Esophagus squamous epithelium (tissue), 5 donors: ENCODE measurements at places on chromosomes 2 and 18. TPM values are rescaled to one million over a fixed set of nuclear protein-coding genes. Genes with fewer than 3 reads are reported as not detected.

LIMS4 gene
- total RNA-seq, result not detected

CXCR1 gene
- total RNA-seq, result not detected

FAHD2A gene
- 9.5 TPM for total RNA-seq

CIDEA gene
- not detected for total RNA-seq

ADRA2B gene
- not detected for total RNA-seq

CFC1 gene
- total RNA-seq, result not detected

LAMA1 gene
- 1.3 TPM for total RNA-seq

CDH2 gene
- 0.38 TPM for total RNA-seq

SCN7A gene
- total RNA-seq, result 23.1 TPM

SAG gene
- total RNA-seq, result not detected

NT5DC4 gene
- total RNA-seq, result not detected

CTDP1 gene
- total RNA-seq, result 15.6 TPM

NAPG gene
- 27.7 TPM for total RNA-seq

DCAF17 gene
- 18.1 TPM for total RNA-seq

PARD3B gene
- 4.1 TPM for total RNA-seq

DNAH6 gene
- total RNA-seq, result not detected

MGAT4A gene
- 9.8 TPM for total RNA-seq

LIPG gene
- 0.12 TPM for total RNA-seq

RFTN2 gene
- total RNA-seq, result 2.7 TPM

CHRND gene
- total RNA-seq, result not detected

ALLC gene
- not detected for total RNA-seq

NGEF gene
- 4.0 TPM for total RNA-seq

PROKR1 gene
- total RNA-seq, result not detected

CDH20 gene
- 3.4 TPM for total RNA-seq

CIB4 gene
- not detected for total RNA-seq

LOXHD1 gene
- not detected for total RNA-seq

ORMDL1 gene
- 12.5 TPM for total RNA-seq

PDCD1 gene
- 1.7 TPM for total RNA-seq

RBBP8 gene
- 43.1 TPM for total RNA-seq

PPM1G gene
- total RNA-seq, result 66.6 TPM

HOXD9 gene
- total RNA-seq, result 0.61 TPM

MOGAT1 gene
- total RNA-seq, result not detected

CRYGD gene
- total RNA-seq, result not detected

SP5 gene
- 1.8 TPM for total RNA-seq

ENOSF1 gene
- total RNA-seq, result 54.7 TPM

IL36RN gene
- total RNA-seq, result 37.2 TPM

TOGARAM2 gene
- total RNA-seq, result 0.76 TPM

MAPK4 gene
- 0.19 TPM for total RNA-seq

CXXC1 gene
- 56.1 TPM for total RNA-seq

KCMF1 gene
- 35.6 TPM for total RNA-seq

RBMS1 gene
- 26.3 TPM for total RNA-seq
